ENCODE measurements at places on chromosomes 3 and 15.

DNA sequence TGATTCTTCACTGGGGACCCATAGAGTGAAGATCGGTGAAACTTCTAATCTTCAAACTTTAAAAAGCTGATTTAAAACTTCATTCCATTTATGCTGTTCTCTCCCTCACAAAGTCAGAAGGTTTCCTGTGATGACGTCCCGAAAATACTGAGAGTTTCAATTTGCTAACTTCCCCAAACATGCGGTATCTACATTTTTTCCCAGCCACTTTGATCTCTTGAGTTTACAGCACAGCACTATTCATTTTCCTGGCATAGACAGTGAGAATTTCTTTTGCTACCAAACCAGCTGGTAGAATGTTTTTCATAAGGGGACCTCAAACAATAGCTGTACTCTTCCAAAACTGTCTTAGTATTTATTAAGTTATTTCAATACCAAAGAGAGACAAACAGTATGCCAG, 156.8 kb downstream of the LSAMP start:
- no peak for DNase-seq

DNA sequence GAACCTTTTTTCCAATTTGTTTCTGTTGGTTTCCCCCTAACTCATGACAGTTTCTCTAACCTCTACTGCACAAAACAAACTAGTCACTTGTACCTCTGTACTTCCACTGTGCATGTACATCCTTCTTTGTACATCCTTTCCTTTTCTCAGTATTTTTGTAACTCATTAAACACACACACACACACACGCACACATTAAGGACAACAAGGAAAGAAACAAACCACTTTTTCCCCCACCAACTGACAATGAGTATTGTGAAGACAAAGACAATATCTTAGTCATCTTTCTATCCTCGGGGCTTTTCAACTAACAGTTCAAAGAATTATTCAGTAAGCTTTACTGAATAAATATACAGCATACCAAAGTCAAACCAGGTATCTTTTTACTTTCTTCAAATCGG, 170.5 kb downstream of the VPS13C start:
- no peak for DNase-seq

DNA sequence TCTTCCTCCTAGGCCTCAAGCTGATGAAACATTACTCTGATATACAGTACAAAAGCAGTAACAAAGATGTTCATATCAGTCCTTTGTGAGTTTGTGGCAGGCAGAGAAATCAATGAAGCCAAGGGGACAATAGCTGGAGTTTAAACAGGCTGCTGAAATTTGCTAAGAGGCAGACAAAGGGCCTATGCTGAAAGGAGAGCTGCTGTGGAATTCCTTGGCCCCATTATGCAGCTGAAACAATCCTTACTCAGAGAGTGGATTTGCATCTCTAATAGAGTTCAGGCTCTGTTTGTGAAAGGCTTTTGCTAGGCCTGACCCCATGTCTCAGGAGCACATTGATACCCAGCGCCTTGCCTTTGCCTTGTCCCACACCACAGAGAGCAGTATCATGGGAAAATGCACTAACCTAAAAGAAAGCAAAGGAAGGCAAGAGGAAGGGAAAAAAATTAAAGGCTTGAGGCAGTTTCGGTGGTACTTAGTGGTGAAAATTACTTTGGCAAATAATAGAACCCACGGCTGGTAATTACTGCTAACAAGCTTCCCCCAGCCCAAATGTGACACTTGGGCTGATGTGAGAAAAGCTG, 195.0 kb upstream of the EPHA3 start:
- DNase-seq, result no peak

DNA sequence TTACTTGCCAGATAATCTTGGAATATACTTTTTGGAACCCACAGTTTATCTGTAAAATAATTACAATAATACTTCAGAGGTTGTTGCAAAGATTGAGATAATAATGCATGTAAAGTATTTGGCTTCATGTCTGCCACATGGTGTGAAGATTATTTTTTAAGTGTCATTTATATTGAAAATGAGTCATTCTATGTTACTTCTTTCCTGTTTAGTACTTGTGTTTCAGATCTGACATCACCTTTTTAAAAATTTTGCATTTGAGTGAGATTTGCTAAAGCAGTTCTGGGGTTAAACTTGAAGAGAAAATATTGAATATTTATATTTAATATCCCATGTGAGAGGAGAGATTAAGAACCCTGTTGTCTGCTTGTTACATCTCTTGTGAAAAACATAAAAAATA, 31.2 kb downstream of the IQGAP1 start:
- DNase-seq, result no peak

- DNase-seq, result no peak
These were observed 584 bp downstream of the RPS17 start for GRCh38 chr15:82539691-82540054.

- DNase-seq, result no peak
These were observed 92.9 kb upstream of the AGBL1 start for GRCh38 chr15:85986741-85987140.

GRCh38 chr3:153032891-153033290, 129.1 kb upstream of the RAP2B start:
- no peak for DNase-seq

DNA sequence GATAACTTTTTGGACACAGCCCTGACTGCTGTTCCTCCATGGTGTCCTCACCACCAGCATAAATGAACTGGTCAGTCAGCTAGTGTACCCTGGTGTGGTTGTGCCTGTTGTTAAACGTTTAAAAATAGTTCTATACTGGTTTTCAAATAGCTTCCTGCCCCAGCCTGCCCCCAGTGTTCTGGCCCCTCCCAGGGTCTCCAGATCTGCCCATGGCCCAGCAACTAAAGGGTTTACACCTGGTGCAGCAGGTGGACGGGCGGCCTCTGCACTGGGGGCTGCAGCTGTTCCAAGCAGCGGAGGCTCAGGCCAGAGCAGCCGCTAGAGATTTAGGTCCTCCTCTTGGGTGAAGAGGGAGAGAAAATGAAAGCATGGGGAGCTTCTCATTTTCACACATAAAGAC, 6.1 kb upstream of the NR2E3 start:
- DNase-seq, result no peak

- DNase-seq, result no peak
These were observed 7.4 kb upstream of the FGF7 start for GRCh38 chr15:49415638-49416037.

DNA sequence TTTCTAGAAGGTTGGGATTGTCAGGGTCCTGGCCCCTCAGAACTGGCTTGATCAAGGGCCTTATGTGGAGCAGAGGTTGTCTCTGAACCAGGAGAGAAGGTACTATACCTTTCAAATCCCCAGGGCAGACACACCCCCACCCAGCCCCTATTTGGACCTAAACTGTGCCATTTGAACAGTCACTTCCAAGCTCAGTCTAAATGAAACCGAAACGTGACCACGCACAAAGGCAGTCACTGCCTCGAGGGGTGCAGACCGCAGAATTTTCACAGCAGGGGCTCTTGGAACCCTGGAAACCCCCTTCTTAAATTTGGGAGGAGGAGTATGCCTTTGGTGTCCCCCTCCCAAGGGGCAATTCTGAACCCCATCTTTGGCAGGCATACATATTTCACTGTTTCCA, 53.7 kb downstream of the GRIP2 start:
- no peak for DNase-seq

- no peak for DNase-seq
These were observed 87.4 kb downstream of the ITPR1 start for GRCh38 chr3:4580346-4581123.

DNA sequence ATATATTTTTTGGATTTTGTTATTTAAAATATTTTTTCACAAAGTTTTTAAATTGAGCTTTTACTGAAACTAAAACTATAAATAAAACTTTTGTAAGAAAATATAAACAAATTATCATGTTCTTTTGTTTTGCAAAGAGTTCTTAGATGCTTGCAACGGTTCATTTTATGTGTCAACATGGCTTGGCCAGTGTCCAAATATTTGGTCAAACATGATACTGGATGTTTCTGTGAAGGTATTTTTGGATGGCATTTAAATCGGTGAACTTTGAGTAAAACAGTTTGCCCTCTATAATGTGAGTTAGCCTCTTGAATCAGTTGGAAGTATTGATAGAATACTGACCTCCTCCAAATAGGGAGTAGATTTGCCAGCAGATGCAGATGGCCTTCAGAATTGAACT, 612.6 kb upstream of the NECTIN3 start:
- no peak for DNase-seq

DNA sequence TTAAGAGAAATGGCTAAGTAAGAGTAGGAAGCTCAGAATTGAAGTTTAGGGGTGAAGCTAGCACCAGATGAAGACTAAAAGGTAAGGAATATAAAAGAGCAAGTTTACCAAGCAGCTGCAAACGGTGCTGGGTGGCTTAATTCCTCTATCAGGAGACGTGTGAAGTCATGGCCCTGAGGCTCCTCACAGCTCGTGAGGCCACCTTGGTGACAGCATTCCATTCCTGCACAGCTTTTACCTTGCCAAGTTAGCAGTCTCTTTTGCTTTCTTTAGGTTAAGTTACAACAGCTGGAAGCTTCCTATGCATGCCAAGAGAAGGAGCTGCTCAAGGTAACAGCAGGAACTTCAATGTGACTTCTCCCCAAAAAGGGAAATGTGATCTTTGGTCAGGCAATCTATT, 6.4 kb downstream of the TMCO5A start:
- DNase-seq, result no peak

DNA sequence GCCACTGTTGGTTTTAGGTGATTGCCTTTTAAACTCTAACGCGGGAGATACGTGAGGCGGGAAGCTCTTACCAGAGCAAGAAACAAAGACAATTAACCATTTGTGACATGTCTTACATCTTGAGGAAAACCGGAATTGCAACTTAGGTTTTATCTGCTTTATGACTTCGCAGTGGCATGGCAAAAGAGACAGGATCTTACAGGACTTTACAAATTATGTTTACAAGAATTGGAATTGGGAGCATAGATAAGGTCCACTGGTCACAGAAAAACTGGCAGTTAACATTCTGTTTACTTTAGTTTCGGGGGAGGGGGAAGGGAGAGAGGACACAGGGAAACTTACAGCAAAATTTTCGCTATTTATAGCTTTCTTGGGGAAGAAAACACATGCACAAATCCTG, 1119.6 kb downstream of the ZPLD1 start:
- DNase-seq, result no peak

DNA sequence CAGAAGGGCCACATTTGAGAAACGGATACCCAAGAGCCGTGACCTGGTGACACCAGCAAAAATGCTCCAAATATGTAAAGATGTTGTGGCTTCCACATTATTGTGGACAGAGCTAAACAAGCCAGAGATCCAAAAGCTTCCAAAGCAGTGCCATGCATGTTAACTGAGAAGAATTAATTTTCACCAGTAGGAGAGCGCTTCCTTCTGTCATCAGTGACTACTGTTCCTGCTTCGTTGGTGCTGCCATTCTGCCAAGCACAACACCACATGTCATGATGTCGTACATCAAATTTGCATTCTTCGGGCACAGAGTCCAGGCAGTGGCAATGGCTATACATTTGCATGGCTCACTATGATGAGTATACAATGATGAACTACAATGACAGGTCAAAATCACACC, 19.1 kb upstream of the CHST2 start:
- DNase-seq, result no peak

GRCh38 chr3:41190509-41191284, 8.6 kb upstream of the CTNNB1 start:
- no peak for DNase-seq

GRCh38 chr3:23889950-23890349, 26.8 kb downstream of the NKIRAS1 start:
- DNase-seq, result no peak

DNA sequence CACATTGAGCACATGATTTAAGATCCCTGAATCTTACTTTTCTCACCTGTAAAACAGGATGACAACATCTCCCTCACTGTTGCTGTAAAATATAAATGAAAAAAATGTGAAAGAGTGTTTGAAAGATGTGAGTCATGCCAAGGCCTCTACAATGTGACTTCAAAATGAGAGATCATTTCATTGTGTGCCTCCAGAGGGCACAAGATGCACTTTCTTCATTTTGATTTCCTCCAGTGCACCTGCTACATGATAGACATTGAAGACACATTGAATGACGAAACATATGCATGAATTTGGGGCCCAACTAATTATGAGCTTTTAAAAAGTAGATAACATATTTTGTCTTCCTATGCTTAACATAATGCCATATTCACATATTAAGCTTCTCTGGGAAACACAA, 170.3 kb downstream of the MOBP start:
- DNase-seq, result no peak

DNA sequence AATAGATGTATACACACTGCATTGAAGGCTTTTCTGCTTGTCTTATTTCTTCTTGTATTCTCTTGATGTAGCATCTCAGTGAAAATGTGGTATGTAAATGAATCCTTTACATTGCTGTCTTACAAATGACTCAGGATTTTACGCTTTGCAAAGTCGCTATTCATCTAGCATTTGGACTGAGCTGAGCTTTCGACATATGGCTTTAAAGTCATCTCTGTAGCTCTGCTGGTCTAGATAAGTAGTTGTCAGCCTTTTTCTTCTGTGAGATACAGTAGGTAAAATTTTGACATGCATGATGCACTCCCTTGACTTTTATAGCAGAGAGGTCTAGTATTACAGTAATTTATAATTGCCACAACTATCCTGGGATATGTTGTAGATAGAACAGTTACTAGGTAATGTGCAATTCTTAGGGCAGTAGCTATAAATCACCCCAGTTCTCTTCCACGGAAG, 16.8 kb downstream of the MEF2A start:
- DNase-seq, result no peak

All from SK-N-DZ (cell line).